ENCODE measurements at places on chromosomes 3 and 15.

- no peak for DNase-seq
Observed at GRCh38 chr15:90270502-90271150, 5.2 kb downstream of the NGRN start.

DNA sequence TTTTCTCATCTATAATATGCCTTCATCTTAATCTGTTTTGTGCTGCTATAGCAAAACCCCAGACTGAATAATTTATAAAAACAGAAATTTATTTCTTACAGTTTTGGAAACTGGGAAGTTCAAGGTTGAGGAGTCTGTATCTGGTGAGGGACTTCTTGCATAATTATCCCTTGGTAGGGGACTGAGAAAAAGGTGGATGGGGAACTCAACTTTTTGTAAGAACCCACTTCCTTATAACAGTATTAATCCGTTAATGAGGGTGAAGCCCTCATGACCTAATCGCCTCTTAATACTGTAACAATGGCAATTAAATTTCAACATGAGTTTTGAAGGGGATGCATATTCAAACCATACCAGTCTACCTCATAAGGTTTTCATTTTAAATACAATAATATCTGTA lies 17.4 kb upstream of the MYH15 start:
- DNase-seq = no peak

DNA sequence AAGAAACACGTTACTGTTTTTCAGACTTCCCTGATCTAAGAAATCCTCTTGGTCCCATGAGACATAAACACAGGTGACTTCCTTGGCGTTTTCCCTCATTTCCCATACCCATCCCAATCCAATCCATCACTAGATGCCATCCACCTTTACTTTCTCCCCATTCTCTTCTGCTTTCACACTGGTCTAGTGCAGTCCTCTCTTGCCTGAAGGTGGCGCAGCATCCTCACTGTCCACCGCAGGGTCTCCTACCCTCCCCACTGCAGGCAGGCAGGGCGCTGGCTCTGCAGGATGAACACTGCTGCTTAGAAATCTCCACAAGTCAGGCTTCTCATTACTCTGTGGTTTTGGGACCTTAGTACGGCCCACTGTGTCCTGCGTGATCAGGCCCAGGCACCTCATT lies 58.2 kb downstream of the RAB7A start:
- DNase-seq = no peak

- no peak for DNase-seq
Observed at GRCh38 chr15:62879770-62880169, 162.8 kb upstream of the TPM1 start.

DNA sequence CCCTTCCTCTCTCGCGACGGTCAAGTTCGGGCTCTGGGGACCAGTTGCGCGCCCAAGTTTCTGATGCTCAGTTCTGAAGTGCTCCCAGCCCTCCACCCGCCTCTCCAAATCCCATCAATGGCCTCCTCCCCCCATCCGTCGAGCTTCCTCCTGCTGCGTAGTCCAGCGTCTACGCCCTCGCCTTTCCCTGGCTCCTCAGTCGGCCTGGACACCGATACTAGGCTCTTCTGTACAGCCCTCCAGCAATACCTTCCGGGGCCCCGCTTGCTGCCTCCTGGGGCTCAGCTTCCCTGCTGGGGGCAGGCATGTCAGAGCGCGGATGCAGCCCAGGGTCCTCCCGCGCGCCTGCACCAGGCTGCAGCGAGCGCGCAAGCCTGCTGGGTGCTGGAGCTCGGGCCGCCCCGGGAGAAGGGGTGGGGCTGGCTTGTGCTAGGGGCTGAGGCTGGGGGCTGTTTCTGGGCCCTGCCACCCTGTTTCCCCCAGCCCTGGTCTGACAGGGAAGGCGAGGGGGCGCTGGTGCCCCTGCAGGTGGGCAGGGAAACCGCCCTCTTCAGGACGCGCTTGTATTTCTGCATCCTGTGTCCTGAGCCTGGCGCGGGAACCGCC lies 353.3 kb upstream of the SUCLG2 start:
- DNase-seq = peak; percentile 69

DNA sequence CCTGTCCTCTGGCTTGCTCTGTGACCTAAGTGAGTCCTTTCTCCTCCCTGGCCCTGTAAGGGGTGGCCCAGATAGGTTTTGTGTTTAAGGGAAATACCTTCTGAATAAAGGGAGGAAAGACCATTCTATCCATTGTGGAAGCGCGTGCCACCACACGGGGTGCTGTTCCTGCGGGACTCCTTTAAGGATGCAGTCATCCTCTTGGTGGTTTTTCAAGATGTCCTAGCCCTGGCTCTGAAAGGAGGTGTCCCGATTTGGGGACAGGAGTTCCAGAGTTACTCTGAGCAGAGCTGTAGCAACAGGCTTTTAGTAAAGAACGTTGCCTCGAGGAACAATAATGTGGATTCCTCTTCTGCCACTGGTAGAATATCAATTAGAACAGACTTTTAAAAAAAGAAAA lies 9.6 kb downstream of the SLC6A6 start:
- DNase-seq = no peak

GRCh38 chr3:66195347-66195783 lies 25.4 kb upstream of the SLC25A26 start:
- DNase-seq = peak; percentile 65

- no peak for DNase-seq
Observed at GRCh38 chr3:99768808-99769501, 48.7 kb upstream of the CMSS1 start.

DNA sequence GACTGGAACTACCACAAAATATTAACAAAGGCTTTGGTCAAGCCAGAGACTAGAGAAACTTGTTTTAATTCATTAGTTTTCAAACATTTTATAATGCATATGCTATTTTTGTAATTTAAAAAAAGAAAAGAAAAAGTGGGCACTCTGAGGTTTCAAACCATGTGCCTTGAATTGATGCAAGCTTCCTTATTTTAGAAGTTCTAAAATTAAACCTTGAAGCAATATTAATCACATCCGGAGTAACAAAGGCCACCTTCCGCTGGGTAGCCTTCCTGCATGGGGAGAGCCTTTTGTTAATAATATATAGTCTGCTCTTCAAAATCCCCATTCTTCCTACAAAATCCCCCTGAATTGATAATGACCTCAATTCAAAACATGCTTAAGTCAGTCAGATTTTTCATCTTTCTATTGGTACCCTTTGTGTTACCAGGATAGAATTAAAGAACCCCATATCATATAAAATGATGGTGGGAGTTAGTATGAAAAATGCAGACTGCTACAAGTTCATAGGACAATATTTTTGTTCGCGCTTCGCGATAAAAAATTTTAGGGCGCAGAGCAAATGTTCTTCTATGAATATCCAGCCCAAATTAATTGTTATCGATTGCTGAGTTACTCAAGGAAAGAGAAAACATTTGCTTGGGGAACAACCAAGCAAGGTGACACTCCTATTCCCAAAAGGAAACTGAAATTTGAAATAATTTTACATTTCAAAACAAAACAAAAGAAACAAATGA lies 30.6 kb downstream of the LDHAL6B start:
- no peak for DNase-seq

GRCh38 chr15:64092864-64093626 lies 593 bp downstream of the CIAO2A start:
- peak; percentile 66 for DNase-seq

GRCh38 chr15:78671626-78672211 lies 30.7 kb upstream of the CHRNB4 start:
- peak; percentile 68 for DNase-seq

DNA sequence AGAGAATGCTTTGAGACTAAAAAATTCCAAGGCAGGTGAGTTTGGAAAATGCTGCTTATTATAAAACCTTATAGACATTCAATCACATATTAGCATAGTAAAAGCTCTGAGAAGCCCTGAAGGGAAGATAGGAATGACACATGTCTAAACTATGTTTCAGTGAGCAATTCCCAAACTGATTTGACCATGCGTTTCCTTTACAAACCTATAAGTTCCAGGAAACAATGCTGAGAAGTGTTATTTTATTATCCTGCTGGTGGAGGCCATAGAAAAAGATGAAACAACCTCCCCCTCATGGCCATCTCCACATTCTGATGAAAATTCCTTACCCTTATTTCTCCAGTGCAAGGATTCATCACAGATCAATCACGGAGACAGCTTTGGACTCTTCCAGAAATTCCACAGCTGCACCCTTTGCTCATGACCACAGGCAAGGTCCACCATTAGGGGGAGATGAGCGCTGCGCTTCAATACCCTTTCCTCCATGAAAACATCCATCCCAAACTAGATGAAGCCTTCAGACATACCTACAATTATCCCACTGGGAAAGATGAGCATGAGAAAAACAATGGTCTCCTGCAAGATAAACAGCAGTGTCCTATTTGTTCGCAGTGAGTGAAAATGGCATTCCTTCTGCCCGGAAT lies 372.1 kb downstream of the MAGI1 start:
- no peak for DNase-seq

DNA sequence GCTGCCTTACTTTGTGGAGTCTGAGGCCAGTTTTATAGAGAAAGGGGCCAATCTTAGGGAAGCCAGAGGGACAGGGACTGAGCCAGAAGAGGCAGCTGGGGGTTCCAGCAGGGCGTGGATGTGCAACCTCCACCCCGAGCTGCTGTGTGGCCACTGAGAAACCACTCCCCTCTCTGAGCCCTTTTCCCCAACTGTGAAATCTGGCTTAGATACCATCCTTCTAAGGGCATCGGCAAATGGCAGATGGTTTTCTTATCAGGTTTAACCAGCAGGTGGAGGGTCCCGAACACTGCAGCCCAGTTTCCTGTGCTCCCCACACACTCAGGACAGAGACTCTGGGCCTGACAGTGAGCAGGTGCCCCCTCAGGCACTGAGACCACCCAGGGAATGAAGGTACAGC lies 55.8 kb upstream of the SLC6A6 start:
- DNase-seq = no peak
